ENCODE measurements at places on chromosomes 1 and 21.

GRCh38 chr1:16605532-16606505 lies 7.5 kb downstream of the NBPF1 start:
- no peak for DNase-seq

- DNase-seq, result no peak
Measured at GRCh38 chr1:186330758-186331157, 44.3 kb downstream of the TPR start.

DNA sequence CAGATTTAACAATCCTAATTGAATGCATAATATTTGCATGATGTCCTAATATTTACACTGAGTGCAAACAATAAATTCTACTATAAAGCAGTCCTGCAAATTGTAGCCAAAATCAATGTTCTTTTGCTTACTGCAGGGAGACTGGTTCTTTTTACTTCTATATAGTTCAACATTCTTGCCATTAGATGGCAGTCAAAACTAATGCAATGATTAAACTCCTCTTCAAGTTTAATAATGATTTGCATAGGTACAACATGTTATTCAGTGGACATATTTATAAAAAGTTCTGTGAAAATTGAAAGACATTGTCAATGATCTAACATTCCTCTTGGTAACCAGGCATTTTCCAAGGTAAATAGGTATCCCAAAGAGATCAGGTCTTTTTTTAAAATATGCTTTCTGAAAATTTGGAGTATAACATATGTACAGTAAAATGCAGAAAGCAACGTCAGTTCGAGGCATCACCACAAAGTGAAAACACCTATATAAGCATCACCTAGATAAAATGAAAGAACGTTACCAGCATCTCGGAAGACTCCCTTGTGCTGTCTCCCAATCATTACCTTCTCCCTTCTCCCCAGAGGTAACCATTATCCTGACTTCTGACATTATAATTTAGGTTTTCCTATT lies 9.8 kb upstream of the FNBP1L start:
- DNase-seq, result peak; percentile 71

DNA sequence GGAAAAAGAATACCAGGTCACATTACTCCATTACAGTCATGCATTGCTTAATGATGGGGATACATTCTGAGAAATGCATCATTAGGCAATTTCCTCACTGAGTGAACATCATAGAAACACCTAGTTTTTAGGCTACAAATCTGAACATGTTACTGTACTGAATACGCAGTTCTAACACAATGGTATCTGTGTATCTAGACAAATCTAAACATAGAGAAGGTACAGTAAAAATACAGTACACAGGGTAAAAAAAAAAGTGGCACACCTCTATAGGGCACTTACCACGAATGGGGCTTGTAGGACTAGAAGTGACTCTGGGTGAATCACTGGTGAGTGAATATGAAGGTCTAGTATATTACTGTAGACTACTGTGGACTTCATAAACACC lies 115.7 kb downstream of the AKT3 start:
- no peak for DNase-seq

DNA sequence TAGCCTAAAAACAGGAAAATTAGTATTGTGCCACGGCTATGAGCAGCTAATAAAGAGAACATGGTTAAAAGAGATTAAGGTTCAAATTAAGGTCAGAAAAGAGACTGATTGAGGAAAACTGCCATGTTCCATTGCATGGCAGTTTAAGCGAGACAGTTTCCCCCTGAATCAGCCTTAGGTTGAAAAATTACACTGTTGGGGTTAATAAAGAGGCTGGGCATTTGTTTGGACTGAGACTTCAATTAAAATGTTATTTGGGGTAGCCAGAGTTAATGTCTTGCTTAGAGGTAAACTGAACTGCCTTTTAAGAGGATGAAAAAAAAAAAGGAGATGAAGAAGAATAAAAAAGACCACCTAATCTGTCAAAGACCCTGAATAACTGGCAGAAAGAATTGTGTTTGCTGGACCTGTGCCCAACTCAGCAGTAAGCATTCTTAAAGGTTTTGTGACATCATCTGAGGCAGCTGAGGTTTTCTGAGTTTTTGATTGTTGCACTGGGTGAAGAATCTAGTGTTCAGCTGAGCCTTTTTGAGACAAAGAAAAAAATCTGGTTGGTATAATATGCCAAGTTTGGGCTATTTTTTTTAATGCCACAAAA lies 17.7 kb upstream of the PROX1 start:
- no peak for DNase-seq

DNA sequence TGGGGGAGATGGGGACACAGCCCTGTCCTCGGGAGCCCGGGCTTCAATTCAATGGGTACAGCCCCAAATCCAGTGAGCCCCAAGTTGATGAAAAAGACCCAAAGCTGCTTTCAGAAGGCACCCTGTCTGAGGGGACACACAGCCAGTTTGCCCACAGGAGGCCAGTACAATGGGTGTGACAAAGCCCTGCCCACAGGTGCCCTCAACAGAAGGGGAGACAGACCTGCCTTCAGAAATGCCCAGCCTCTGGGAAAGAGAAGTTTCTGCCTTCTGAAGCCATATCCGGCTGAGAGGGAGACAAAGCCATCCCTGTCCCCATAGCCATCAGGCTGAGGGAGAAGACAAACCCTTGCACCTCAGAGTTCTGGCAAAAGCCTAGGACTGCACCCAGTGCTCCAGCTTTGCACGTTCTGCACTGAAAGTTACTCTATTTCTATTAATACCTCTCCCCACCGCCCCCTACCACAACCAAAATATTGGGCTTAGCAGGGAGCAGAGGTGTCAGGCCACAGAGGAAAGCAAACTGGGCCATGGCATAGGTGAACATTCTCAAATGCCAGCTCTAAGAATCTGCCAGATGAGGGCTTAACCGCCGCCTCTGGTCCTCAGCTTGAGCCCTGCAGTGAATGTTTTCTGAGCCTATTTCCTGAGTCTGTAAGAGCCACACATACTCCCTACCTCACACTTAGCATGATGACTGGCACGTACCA lies 18.0 kb upstream of the PTAFR start:
- DNase-seq, result no peak
